ENCODE measurements at places on chromosomes 1 and 21. TPM values are rescaled to one million over a fixed set of nuclear protein-coding genes. Genes with fewer than 3 reads are reported as not detected.
A peak's percentile ranks its signal among the peaks of the same experiment; 100 is the strongest.

ANKRD65 gene
- total RNA-seq, result not detected

GRHL3 gene
- not detected for total RNA-seq

SPRR3 gene
- not detected for total RNA-seq

DNA sequence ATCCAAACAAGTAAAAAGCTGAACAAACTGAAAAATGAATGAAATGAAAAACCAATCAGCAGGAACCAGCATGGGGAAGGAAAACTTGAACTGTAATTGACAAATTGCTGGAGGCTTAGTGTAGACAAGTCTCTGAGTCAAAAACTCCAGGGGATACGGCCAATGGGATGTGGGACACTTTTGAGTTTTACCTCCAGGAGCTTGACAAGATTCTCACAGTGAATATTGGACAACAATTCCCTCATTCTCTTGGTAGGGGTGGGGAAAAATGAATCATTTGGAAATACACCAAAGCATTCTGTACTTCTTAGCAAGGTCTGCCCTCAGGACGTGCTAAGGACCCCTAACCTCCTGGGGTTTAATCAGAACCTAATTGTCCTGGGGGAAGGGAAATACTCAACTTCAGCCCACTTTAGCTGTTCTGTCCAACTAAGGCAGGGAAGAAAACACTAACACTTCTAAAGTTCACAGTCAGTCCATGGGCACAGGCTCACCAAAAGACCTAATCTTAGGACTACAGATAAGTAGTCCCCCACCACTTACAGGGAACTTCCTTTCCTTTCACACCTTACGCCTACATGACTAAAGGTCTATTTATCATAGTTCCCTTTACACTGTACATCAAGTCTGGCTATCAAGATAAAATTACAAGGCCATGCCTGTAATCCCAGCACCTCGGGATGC, 60.7 kb upstream of the CDC42BPA start:
- no peaks in the 10 kb centered on the region for H3K4me1 ChIP-seq
- no peak for DNase-seq
- H3K4me3 ChIP-seq, result no peak overlapping the region
- H3K27me3 ChIP-seq, result peaks cover 13% of the 10 kb centered on the region

GRCh38 chr1:117059334-117059677, 820 bp upstream of the TTF2 start:
- peak; percentile 84 for DNase-seq
- H3K4me1 ChIP-seq, result peaks cover 41% of the 10 kb centered on the region
- no peaks in the 10 kb centered on the region for H3K27me3 ChIP-seq
- H3K4me3 ChIP-seq, result no peak overlapping the region

DNA sequence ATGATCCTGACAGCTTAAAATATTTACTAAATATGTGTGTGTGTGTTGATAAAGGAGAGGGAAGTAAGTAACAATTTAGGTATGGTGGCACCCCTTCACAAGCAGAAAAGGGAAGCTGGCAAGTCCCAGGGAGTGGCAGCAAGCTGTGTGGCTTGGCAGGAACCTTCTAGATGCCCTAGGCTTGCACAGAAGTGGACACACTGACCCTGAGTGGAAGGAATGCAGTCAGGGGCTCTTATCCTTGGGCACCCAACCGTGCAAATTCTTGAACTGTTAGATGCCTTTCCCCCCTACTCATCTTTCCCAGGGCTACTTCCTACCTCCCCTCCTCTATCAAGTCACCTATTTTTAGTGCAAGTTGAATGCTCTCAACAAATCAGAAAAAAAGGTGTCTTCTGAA, 18.9 kb downstream of the ACP6 start:
- H3K4me3 ChIP-seq, result no peak overlapping the region
- H3K36me3 ChIP-seq, result peaks cover 16% of the 10 kb centered on the region
- no peak overlapping the region for H3K27ac ChIP-seq
- peaks cover 29% of the 10 kb centered on the region for H3K4me1 ChIP-seq

DNA sequence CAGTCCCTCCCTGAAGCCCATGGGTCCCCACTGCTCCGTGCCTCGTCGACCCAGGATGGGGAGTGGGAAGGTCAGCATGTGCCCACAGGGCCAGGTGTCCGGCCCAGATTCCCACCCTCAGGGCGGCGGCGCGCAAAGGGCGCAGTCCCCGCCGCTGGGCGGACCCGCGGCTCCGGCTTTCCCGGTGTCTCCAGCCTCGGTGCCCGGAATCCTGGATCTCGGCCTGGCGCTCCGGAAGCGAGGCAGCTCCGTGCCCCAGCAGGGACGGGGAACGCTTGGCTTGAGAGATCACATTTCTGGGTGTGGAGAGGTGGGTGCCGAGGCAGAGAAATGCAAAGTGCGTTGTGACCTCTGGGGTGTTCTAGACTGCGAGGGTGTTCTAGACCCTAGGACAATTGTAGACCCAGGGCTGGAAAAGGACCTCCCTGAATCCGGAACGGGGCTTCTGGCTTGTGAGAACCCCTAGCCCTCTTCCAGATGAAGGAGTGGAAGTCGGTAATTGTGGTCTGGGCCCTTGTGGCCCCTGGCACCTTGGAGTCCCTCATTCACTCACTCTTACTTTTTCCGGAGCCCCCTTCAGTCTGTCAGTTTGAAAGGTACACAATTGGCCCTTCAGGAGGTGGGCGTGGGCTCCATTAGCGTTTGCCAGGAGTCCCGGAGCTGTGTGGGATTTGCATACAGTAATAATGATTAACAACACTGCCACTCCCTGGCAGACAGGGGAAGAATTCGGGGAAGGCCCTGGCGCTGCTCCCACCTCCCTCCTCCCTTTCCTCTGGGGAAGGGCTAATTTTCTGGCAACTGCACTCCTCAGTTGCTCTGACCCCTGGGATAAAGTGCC, 1.6 kb upstream of the KCND3 start:
- H3K36me3 ChIP-seq, result no peaks in the 10 kb centered on the region
- H3K27me3 ChIP-seq, result peaks cover 69% of the 10 kb centered on the region
- H3K4me1 ChIP-seq, result peaks cover 11% of the 10 kb centered on the region
- H3K27ac ChIP-seq, result no peak overlapping the region
- peak; percentile 20 for DNase-seq

DNA sequence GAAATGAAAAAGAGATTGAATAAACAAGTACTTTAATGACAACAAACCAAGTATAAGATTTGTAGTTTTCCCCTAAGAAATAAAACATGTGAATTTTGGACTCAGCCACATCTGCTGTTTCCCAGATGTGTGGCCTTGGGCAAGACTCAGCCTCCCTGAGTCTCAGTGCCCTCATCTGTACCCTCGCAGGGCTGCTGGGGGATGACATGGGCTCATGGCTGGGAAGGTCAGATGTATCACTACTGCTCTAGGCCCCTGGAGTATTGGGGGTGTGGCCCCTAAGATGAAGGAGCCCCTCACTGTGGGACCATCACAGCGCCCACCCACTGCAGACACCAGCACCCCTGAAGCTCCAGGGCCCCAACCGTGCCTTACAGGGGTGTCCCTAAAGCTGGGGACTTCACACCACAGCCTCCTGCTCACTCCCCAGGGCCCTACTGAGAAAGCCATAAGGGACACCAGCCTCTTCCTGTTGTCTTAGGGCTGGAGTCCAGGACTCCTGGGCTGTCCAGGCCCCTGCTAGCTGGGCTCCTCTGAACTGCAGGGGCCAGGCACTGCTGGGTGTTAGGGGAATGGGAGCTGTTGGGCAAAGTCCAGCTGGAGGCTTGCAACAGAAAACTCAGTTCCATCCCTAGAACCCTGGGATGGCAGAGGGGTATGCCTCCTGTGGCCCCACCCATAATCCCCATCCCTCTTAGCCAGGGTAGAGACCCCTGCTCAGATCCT, 104.0 kb upstream of the WNT4 start:
- no peak for DNase-seq
- no peak overlapping the region for H3K4me3 ChIP-seq
- no peaks in the 10 kb centered on the region for H3K4me1 ChIP-seq
- no peaks in the 10 kb centered on the region for H3K36me3 ChIP-seq
- peaks cover 11% of the 10 kb centered on the region for H3K27me3 ChIP-seq

GRCh38 chr1:109610609-109611307, 8.7 kb downstream of the GNAT2 start:
- no peak overlapping the region for H3K4me3 ChIP-seq
- H3K27me3 ChIP-seq, result no peaks in the 10 kb centered on the region
- H3K4me1 ChIP-seq, result peaks cover 2% of the 10 kb centered on the region
- no peaks in the 10 kb centered on the region for H3K36me3 ChIP-seq
- no peak overlapping the region for H3K27ac ChIP-seq

GRCh38 chr1:4880626-4881025, 226.2 kb downstream of the AJAP1 start:
- no peaks in the 10 kb centered on the region for H3K36me3 ChIP-seq
- no peak overlapping the region for H3K4me3 ChIP-seq
- no peak overlapping the region for H3K27ac ChIP-seq
- DNase-seq, result no peak
- H3K4me1 ChIP-seq, result no peaks in the 10 kb centered on the region

- peak overlapping the region; percentile 87 for H3K27ac ChIP-seq
- no peaks in the 10 kb centered on the region for H3K27me3 ChIP-seq
- peak overlapping the region; percentile 89 for H3K4me3 ChIP-seq
- H3K4me1 ChIP-seq, result peaks cover 59% of the 10 kb centered on the region
Measured at GRCh38 chr1:229625071-229625914, 629 bp downstream of the TAF5L start.

- no peak for DNase-seq
- H3K27ac ChIP-seq, result peak overlapping the region; percentile 0
- H3K27me3 ChIP-seq, result no peaks in the 10 kb centered on the region
- peaks cover 29% of the 10 kb centered on the region for H3K4me1 ChIP-seq
- H3K36me3 ChIP-seq, result peaks cover 20% of the 10 kb centered on the region
Measured at GRCh38 chr1:203686091-203686632, 59.5 kb downstream of the ATP2B4 start.
